Heart right ventricle (tissue), 16 donors: ENCODE measurements at places on chromosomes 4 and X. TPM values are rescaled to one million over a fixed set of nuclear protein-coding genes. Genes with fewer than 3 reads are reported as not detected.

- no peak for DNase-seq
Measured at GRCh38 chrX:129403974-129404669, 119.2 kb downstream of the SMARCA1 start.

DNA sequence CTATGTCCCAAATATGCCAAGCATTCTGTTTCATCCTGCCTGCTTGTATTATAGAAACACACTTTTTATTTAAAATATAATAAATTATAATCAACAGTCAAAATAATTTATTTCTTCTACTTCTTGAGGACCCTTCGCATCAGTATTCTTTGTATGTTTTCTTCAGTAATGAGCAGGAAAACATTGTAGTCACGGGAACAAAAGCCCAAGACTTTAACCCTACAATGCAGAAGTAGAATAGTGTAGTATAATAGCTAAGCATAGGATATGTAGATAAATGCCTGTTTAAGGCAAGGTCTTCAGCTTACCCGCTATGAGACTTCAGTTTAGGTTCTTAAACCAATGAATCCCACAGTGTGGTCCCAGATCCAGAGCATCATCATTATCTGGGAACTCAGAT, 156.6 kb downstream of the PPP3CA start:
- no peak for DNase-seq

DNA sequence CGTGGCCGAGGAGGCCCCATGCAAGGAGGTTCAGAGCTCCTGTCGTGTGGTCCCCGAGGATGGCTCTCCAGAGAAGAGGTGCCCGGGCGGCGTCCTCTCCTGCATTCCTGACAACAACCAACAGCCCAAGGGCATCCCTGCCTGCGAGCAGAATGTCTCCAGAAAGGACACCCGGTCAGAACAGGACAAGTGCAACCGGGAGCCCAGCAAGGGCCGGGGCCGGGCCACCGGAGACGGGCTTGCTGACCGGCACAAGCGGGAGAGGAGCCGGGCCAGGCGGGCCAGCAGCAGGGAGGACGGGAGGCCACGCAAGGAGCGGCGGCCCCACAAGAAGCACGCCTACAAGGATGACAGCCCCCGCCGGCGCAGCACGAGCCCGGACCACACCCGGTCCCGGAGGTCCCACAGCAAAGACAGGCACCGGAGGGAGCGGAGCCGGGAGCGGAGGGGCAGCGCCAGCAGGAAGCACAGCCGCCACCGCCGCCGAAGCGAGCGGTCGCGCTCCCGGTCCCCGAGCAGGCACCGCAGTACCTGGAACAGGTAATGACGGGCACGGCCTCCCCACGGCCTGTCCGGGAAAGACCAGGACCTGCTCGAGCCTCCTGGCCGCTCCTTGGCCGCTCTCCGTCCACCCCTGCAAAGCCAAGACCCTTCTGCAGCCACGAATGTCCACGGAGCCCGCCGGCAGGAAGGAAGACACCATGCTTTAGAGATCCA, 9.8 kb downstream of the AKAP17A start:
- no peak for DNase-seq

DNA sequence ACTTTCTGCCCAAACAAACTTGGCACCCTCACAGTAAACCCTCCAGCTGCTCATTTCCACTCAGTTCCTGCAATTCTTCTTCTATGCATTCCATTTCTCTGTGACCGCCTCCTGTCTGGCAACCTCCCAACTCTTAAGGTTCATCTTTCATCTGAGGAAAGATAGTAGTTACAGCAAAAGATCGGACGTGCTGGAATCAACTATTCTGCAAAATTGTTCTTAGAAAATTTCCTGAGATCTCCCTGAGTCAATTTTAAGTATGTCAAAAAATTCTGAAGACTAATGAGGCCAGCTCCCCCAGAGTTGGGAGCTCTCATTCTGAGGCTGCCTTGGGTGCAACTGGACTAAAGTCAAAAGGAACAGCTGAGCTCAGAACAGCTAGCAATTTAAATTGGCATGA, 1026.0 kb downstream of the ADGRL3 start:
- no peak for DNase-seq

Gene CXCL8
- 0.23 TPM for total RNA-seq

DNA sequence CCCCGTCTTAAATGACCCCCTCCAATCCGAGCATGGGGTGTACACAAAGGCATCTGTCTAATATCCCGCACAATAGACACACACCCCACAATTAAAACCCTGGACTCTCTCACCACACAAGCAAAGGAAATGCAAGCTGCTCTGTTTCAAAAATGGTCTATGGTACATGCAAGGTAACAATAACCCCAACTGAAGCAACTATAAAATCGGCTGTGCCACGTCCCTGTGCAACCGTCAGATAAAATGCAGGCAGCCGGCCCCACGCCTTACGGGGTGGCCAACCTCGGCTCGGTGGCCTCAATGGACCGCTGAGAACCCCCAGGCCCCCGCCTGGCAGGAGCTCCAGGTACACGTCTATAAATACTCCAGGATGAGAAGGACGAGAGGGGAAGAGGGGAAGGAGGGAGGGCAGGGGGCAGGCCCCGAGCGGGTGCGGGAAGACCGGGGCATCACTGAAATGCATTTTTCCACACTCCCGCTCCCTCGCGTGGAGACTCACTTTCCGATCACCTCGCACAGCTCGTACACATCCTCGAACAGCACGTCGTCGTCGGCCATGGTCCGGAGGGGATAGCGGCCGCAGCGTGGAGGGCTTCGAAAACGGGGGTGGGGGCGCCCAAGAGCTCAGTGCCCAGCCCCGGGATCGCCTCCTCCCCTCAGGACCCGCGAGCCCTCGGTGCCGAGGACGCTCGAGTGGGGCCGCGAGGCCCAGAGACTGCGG, 763 bp downstream of the CASK start:
- peak; percentile 4 for DNase-seq

DNA sequence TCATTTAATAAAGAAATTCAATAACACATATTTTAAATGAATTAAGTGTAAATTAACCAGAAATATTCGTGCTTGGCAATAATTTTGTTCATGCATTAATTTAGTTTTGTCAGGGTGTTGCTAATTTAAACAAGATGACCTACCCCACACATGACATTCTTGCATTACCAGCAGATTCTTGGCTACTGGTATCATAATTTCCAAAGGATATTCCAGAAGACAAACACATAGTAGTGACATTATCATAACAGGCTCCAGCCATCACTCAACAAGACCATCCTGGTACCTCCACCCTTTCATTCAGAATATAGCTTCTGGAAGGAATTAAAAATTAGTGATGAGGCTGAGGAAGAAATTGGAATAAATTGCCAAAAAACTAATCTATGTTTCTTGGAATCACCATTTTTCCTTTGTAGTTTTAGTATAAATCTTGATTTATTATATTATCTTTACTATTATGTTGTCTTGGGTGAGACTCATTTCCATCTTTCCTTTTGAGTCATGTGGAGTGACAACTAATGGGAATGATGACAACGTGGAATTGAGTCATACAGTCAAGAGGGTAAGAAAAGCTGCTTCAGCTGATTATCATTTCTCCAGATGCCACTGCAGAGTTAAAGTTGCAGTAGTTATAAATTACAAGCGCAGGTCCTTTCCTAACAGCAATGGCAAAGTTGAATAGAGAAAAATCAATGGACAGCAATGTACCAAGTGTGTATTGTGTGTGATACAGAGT, 30.9 kb upstream of the HHIP start:
- no peak for DNase-seq

- no peak for DNase-seq
Measured at GRCh38 chrX:107658660-107659059, 30.4 kb downstream of the PRPS1 start.

Gene FAM9A
- not detected for total RNA-seq

Gene TMEM154
- 2.2 TPM for total RNA-seq

- no peak for DNase-seq
Measured at GRCh38 chr4:26911254-26911653, 50.6 kb downstream of the STIM2 start.

Gene CSN1S1
- not detected for total RNA-seq

- no peak for DNase-seq
Measured at GRCh38 chr4:140680686-140681085, 75.5 kb downstream of the TBC1D9 start.

- DNase-seq, result no peak
Measured at GRCh38 chr4:2363056-2363721, 55.3 kb downstream of the ZFYVE28 start.

DNA sequence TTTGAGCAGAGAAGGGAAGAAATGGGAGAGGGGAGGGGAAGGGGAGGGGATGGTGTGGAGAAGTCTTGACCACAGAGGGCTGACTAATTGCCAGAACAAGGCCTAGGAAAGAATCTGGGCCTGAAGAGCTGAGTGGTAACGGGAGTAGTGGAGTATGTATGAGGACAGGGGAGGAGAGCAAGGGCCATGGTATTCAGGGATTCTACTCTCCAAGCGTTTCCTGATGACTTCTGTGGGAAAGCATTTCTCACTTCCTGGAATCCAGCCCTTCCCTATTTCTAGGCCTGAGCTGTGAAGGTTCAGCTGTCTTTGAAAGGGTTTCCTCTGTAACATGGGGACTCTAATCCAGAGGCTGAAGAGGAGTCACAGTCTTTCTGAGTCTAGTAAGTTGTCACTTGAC, 19.7 kb upstream of the SOX3 start:
- DNase-seq, result no peak

- no peak for DNase-seq
Measured at GRCh38 chrX:11481035-11481434, 184.7 kb downstream of the ARHGAP6 start.

DNA sequence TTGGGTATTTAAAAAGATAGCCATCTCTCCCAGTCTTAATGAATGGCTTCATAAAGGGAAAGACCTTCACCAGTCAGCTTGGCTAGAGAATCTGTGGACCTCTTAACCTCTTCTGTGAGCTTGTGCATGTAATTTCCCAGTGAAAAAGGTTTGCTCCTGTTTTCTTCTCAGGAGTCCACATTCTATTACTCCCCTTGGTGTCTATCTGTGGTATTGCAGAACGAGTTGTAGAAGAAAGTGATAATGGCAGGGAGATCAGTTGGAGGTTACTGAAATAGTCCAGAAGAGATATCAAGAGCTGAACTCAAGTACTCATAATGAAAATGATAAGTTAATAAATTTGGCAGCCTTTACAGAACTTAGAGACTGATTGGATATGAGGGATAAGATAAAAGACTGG, 16.5 kb upstream of the VAMP7 start:
- no peak for DNase-seq
